ENCODE measurements at places on chromosomes 11 and 22.

GRCh38 chr11:62588966-62589637, 2.2 kb downstream of the TUT1 start:
- DNase-seq: no peak
- H3K4me1 ChIP-seq: no peaks in the 10 kb centered on the region
- H3K27me3 ChIP-seq: no peaks in the 10 kb centered on the region
- peaks cover 20% of the 10 kb centered on the region for H3K36me3 ChIP-seq
- no peak overlapping the region for H3K4me3 ChIP-seq

DNA sequence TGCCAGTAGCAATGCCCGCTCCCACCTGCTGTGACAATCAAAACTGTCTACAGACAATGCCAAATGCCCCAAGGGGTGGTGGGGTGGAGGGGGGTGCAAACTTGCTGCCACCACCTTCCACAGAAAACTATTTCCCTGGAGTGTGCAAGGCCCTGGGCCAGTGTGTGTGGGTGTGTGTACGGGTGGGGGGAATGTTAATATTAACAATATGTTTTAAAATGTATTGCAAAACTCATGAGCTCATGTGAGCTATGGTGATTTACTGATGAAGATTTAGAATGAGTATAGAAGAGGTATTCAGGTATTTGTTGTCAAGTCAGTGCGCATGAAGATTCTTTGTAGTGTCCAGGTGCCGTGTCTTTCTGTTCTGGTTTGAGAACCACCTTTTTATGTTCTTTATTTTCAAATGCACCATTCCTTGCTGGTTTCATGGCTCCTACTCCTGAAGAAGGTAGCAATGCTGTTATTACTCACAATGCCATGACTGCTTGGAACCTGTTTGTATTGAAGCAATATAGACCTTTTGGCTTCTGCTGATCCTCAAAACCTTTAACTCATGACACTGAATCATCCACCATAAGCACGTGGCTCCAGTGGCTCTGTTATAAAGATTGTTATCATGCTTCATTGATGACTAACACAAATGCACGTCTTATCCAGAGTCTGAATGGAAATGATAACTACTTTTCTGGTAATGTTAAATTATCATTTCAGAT, 29.9 kb upstream of the AQP11 start:
- H3K36me3 ChIP-seq: no peaks in the 10 kb centered on the region
- no peak for DNase-seq
- no peak overlapping the region for H3K27ac ChIP-seq
- H3K27me3 ChIP-seq: no peaks in the 10 kb centered on the region
- no peaks in the 10 kb centered on the region for H3K4me1 ChIP-seq

DNA sequence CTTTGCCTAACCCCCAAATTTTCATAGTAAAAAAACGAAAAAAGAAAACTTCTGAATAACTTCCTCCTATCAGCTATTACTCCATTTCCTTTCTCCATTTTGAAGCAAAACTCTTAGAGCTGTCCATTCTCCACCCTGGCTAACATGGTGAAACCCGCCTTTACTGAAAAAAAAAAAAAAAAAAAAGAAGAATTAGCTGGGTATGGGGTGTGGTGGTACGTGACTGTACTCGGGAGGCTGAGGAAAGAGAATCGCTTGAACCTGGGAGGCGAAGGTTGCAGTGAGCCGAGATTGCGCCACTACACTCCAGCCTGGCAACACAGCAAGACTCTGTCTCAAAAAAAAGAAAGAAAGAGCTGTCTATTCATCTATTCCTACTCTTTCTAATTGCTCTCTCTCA, 11.3 kb upstream of the NXF1 start:
- H3K27me3 ChIP-seq: no peaks in the 10 kb centered on the region
- H3K4me1 ChIP-seq: no peaks in the 10 kb centered on the region
- no peak overlapping the region for H3K4me3 ChIP-seq
- no peak for DNase-seq
- H3K36me3 ChIP-seq: peaks cover 3% of the 10 kb centered on the region

- DNase-seq: peak; percentile 57
- peak overlapping the region; percentile 19 for H3K4me3 ChIP-seq
- H3K27ac ChIP-seq: peak overlapping the region; percentile 90
- H3K27me3 ChIP-seq: no peaks in the 10 kb centered on the region
These were observed 1.1 kb upstream of the GCAT start for GRCh38 chr22:37806409-37807333.

- no peak overlapping the region for H3K4me3 ChIP-seq
- DNase-seq: no peak
- no peaks in the 10 kb centered on the region for H3K27me3 ChIP-seq
- peaks cover 35% of the 10 kb centered on the region for H3K4me1 ChIP-seq
These were observed 7.7 kb downstream of the FZD4 start for GRCh38 chr11:86947541-86947940.

- DNase-seq: no peak
- H3K4me1 ChIP-seq: peaks cover 28% of the 10 kb centered on the region
- H3K36me3 ChIP-seq: no peaks in the 10 kb centered on the region
- H3K27ac ChIP-seq: peak overlapping the region; percentile 52
These were observed 6.4 kb downstream of the PACSIN2 start for GRCh38 chr22:43008509-43008908.
